ENCODE measurements at places on chromosomes 11 and 22.

DNA sequence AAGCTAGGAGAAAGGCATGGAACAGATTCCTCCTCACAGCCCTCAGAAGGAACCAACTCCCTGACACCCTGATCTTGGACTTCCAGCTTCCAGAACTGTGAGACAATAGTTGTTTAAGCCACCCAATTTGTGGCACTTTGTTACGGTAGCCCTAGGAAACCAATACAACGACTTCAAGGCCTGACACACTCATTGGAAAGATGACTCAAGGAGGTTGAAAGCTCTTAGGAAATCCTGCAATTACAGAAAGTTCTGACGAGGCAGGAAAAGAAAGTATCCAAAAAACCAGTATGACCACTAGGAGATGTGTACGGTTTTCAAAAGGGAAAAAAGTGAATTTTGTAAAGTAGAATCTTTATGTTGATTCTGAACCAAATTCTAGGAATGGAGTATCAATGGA, 161.4 kb downstream of the SWAP70 start:
- no peak for DNase-seq

DNA sequence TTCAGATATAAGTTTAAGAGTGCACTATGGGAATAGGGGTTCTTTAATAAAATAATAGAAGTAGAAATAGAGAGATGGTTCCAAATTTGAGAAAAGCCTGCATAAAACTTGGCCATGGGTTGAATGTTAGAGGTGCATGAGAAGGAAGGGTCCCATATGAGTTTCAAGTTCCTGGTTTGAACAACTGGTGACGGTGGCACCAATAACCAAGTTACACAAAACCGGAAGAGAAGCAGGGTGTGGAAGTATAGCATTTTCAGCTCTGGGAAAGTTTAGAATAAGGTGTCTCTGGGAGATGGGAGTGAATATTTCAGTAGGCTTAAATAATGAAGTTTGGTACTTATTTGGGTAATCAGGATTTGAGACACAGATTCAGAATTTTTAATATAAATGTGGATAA, 2.4 kb downstream of the CASP1 start:
- DNase-seq = no peak

DNA sequence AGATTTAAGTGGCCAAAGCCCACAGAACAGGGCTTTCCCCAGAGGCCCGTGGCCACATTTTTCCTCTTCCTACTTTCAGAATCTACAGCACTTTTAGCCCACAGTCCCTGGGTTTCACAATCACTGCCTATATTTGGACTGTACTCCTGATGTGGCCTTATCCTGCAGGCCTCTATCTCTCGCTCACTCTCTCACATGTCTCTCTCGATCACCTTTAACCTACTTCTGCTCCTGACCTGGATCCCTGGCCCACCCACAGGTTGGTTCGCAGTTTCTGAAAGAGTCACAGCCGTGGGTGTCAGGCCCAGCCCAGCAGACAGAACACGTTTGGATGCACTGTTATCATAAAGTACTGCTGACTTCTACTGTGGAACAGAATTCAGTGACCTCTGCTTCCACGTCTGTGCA, 55.5 kb downstream of the LARGE1 start:
- no peak for DNase-seq

DNA sequence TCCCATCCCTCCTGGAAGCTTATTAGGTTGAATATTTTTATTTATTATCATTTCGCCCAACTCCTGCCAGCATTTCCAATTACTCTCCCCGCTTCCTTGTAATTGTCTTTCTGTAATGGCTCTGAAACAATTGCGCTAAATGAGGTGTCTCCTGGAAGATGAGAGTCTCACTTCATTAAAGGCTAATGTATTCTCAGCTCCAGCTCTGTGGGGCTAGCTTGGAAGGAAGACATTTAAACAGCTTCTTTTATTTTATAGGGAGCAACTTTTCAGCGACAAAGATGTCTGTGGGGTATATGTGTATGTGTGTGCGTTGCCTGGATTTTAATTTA, 86.6 kb downstream of the PKNOX2 start:
- DNase-seq = no peak

DNA sequence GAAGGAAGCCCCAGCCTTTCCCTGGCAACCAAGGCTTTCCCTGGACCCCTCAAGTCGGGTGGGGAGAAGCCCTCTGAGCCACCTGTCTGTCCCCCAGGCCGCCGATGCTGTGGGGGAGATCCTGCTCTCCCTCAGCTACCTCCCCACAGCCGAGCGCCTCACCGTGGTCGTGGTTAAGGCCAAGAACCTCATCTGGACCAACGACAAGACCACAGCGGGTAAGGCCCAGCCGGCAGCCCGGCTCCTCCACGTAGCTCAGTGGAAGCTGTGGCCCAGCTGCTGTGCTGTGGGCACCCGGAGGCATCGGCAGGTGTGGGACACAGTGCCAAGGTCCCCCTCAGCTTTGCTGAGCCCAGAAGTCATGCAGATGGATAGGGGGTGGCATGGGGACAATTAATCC, 12.2 kb upstream of the RHOD start:
- DNase-seq = no peak

DNA sequence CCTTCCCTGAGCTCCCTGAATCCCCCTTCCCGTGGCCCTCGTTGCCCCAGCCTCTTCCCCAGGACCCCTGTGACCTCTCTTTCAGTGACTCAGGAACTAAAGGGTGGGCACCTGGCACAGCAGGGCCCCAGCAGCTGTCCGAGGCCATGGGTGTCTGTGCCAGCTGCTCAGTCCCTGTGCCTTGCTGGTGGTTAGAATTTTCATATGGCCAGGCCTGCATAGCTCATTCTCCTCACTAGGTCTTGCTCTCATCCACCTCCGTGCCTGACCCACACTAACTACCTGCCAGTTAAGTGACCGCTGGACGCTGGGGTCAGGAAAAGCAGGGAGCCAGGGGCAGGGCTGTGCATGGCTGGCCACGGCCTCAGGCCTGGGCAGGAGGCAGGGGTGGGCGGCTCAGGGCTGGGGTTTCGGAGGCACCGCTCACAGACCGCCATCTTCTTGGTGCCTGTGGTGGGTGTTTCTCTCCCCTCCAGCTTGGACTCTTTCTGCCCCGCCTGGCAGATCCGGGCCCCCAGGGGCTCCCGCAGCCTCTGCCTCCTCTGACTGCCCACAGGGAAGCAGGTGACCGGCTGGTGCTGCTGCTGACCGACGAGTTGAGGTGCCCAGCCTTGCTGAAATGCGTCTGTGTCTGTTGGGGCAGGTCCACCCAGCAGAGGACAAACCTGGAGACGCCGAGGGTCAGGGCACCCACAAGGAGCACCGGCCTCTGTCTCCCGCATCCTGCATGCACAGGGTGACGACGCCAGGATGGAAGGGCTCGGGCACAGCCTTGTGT, 20.3 kb downstream of the MRGPRD start:
- DNase-seq = no peak
